CD8-positive, alpha-beta memory T cell (primary cell): ENCODE measurements at places on chromosomes 12 and 14.

GRCh38 chr12:23217667-23218066 is 592.7 kb downstream of the ETNK1 start:
- DNase-seq = no peak

- DNase-seq = no peak
Measured at GRCh38 chr12:97493731-97494130, 31.1 kb downstream of the RMST start.

DNA sequence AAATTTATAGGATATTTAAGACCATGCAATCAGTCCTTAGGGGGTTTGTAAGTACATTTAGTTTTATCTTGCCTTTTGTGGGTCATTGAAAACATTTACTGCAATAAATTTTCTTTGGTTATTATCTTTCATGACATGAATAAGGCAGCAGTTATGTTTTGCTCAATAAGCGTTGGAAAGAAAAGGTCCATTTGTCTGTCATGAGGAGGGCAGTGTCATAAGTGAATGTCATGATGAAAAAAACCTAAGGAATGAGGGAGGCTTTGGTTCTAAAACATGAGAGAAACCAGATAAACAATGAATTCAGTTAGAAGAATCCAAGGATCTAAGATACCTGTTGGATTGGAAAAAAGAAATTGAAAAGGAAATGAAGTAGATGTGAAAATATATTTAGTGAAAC is 209.4 kb downstream of the NAV3 start:
- no peak for DNase-seq

DNA sequence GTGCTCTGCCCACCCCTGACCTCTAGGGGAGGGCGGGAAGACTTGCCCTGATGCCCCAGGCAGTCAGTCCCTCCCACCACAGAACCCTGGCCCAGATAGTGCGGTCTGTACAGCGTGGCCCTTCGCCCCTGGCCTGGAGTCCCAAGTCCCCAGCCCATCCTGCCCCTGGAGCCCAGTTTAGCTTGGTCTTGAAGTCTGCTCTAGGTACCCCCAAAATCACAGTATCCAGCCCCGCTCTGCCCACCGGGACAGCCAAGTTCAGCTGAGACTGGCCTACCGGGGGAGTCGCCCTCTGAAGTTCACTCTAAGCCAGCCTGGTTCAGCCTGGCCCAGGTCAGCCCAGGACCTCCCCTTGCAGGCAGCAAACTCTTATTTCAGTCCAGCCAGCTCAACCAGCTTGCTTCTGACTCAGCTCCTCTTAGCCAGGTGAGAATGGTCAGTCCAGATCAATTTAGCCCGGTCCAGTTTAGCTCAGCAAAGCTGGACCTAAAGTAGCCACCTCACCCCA is 75.9 kb downstream of the TMEM121 start:
- no peak for DNase-seq

DNA sequence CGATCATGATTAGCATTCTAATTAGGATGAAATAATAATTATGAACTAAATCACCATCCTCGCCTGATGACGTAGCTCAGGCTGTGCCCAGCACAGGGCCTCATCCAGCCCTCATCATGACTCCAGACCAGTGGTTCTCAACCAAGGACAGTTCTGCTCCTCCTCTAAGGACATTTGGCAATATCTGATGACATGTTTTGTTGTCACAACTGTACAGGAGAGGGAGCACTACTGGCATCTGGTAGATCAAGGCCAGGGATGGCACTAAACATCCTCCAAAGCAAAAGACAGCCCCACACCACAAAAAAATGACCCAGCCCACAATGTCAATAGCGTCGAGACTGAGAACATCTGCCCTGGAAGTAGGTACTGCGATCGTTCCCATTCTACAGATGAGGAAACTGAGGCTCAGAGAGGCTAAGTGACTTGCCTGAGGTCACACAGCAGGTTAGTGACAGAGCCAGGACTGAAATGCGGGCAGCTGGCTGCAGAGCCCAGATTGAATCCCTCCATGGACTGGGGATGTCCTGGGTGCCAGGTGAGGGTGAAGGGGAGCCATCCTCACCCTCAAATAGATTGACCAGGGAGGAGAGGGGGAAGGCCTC is 15.5 kb downstream of the TRPV4 start:
- DNase-seq = no peak

GRCh38 chr12:126084480-126084879 is 1019.2 kb downstream of the AACS start:
- no peak for DNase-seq

GRCh38 chr14:97224016-97224415 is 426.8 kb downstream of the VRK1 start:
- DNase-seq = no peak

GRCh38 chr14:99737451-99737951 is 53.4 kb downstream of the CYP46A1 start:
- no peak for DNase-seq

GRCh38 chr12:81221681-81222080 is 143.8 kb downstream of the ACSS3 start:
- no peak for DNase-seq

GRCh38 chr14:97177016-97177415 is 379.8 kb downstream of the VRK1 start:
- DNase-seq = peak; percentile 11

- no peak for DNase-seq
Measured at GRCh38 chr14:33229269-33229929, 290.7 kb downstream of the NPAS3 start.

- no peak for DNase-seq
Measured at GRCh38 chr14:94292526-94292871, 569 bp downstream of the SERPINA10 start.

GRCh38 chr14:74711651-74712050 is 1.2 kb downstream of the AREL1 start:
- no peak for DNase-seq
